HFFc6 (cell line): ENCODE measurements at places on chromosomes 3 and 15.

DNA sequence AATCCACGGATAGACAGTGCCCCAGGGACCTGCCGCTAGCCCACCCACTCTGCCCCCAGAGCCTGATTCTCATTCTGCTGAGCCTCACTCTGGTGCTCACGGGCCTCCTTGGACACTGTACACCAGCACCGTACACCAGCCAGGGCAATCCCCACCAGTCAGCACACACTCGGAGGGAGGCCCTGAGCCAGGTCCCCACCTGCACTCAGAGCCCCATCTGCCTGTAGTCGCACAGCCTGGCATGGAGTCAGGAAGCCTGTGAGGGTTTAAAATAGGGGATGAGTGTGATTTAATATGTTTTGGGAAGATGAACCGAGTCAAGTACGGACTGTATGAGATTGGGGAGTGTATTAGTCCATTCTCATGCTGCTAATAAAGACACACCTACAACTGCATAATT is 223.0 kb downstream of the SLCO3A1 start:
- no peak for DNase-seq

DNA sequence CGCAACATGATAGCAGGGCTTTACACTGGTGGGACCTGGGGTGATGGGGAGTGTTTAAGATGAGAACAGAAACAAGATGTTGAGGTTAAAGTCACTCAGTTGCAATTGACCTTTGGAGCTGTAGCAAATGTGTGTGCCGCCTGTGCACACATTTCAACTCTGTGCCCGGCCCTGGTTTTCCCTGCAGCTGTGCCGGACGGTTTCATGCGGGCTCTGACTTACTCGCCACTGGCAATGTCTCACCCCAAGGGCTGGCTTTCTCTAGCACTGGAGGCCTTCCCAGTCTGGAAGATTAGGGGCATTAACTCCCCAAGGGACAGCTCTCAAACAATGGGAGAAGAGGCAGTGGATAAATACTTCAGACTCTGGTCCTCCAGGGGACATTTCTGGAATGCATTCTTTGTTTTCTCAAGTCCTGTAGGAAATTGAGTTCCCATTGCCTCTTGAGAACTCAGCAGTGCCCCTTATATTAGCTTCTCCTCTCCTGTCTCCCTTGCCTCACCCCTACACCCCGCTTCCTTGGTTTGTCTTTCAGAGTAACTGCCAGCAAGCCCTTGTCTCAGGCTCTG is 152.5 kb downstream of the EDEM1 start:
- DNase-seq, result no peak

GRCh38 chr3:4776980-4777581 is 202.2 kb upstream of the BHLHE40 start:
- DNase-seq, result no peak

GRCh38 chr3:48738926-48739616 is 22.1 kb upstream of the IP6K2 start:
- DNase-seq, result no peak

- DNase-seq, result no peak
Measured at GRCh38 chr3:152279479-152279878, 10.8 kb downstream of the MBNL1 start.

GRCh38 chr3:149553781-149554451 is 79.4 kb downstream of the TM4SF4 start:
- peak; percentile 55 for DNase-seq

GRCh38 chr15:52095597-52096262 is 16.8 kb downstream of the BCL2L10 start:
- DNase-seq, result peak; percentile 97

DNA sequence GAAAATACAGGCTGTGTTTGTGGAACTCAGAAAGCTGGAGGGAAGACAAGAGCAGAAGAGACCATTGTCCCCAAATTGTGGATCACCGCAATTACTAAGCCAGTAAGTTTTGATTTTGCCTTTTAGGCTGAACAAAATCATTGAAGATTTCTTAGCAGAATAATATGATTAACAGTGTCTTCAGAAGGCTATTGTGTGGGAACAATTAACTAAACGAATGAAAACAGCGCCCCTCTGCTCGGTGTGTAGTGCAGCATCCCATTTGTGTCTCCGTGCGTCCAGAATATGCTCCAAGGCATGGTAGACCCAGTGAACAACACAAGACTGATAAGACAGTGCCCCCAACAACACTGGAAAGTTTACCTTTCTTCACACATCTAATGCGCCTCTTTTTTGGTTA is 71.2 kb downstream of the CRTC3 start:
- no peak for DNase-seq

GRCh38 chr15:63818191-63818590 is 15.6 kb downstream of the HERC1 start:
- no peak for DNase-seq
